ENCODE measurements at places on chromosomes 4 and X.

DNA sequence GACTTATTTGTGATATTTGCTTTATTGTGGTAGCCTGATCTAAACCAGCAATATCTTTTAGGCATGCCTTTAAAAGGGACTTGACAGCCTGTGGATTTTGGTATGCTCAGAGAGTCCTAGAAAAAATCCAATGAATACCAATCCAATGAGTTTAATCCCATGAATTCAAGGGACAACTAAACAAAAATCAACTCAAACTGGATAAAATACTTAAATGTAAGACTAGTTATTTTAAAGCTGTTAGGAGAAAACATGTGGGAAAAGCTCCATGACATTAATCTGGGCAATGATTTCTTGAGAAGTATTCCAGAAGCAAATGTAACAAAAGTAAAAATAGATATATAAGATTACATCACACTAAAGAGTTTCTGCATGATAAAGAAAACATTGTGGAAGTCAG, 711.5 kb upstream of the PITX2 start:
- no peak for DNase-seq

- no peak for DNase-seq
Measured at GRCh38 chr4:2472187-2472586, 3.3 kb downstream of the RNF4 start.

- DNase-seq = no peak
Measured at GRCh38 chr4:62156205-62156604, 956.1 kb downstream of the ADGRL3 start.

GRCh38 chr4:85955620-85956292, 404.1 kb downstream of the MAPK10 start:
- no peak for DNase-seq

GRCh38 chr4:152927737-152928136, 8.4 kb upstream of the FHDC1 start:
- no peak for DNase-seq

DNA sequence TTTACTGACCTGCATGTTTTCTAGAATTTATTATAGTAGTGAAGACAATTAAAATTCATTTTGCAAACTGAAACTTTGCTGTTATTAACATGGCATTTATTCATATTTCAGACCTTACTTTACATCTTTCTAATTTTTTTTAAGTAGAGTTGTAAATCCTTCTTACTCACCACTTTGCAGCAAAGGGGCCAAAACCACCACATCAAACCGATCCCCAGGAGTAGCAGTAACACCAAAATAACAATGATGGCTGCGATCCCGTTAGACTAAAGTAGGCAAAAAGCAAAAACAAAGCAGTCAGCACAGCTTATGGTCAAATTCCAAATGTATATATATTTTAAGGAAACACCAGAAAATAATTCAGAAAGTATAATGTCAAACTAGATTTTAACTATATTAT, 64.7 kb downstream of the ANTXR2 start:
- DNase-seq = no peak

- no peak for DNase-seq
Measured at GRCh38 chr4:30616942-30617646, 103.1 kb upstream of the PCDH7 start.

All from eye (tissue), 1 donor.